ENCODE measurements at places on chromosomes 5 and 9. TPM values are rescaled to one million over a fixed set of nuclear protein-coding genes. Genes with fewer than 3 reads are reported as not detected.
A peak's percentile ranks its signal among the peaks of the same experiment; 100 is the strongest.

The MYMK gene
- total RNA-seq = not detected

The C5orf52 gene
- total RNA-seq = not detected

- H3K27ac ChIP-seq = no peak overlapping the region
- H3K4me1 ChIP-seq = no peaks in the 10 kb centered on the region
- H3K27me3 ChIP-seq = no peaks in the 10 kb centered on the region
- H3K4me3 ChIP-seq = no peak overlapping the region
- H3K36me3 ChIP-seq = no peaks in the 10 kb centered on the region
- no peak for DNase-seq
These were observed 143.4 kb downstream of the GDNF start for GRCh38 chr5:37696190-37697021.

GRCh38 chr9:14863402-14863801, 46.8 kb downstream of the FREM1 start:
- no peak for DNase-seq
- no peaks in the 10 kb centered on the region for H3K4me1 ChIP-seq
- no peak overlapping the region for H3K4me3 ChIP-seq
- H3K36me3 ChIP-seq = no peaks in the 10 kb centered on the region
- H3K27ac ChIP-seq = no peak overlapping the region
- no peaks in the 10 kb centered on the region for H3K27me3 ChIP-seq

- H3K36me3 ChIP-seq = no peaks in the 10 kb centered on the region
- no peak for DNase-seq
- no peak overlapping the region for H3K4me3 ChIP-seq
- no peaks in the 10 kb centered on the region for H3K4me1 ChIP-seq
These were observed 605.4 kb downstream of the TLE1 start for GRCh38 chr9:81083854-81084512.

GRCh38 chr9:7055171-7055903, 297.6 kb downstream of the KDM4C start:
- H3K4me3 ChIP-seq = no peak overlapping the region
- no peaks in the 10 kb centered on the region for H3K27me3 ChIP-seq
- no peaks in the 10 kb centered on the region for H3K4me1 ChIP-seq

DNA sequence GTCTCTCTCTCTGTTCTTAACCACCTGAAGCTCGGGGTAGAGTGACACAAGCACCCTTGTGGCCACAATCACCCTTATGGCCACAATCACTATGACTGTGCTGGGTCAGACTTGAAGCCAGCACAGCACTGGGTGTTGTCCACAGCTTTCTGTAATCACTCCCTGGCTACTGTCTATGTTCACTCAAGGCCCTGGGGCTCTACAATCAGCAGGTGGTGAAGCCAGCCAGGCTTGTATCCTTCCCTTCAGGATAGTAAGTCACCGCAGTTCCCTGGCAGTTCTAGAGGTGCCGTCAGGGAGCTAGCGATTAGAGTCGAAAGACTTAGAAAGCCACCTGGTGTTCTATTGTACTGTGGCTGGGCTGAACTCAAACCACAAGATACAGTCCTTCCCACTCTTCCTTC, 44.2 kb downstream of the GDA start:
- no peak for DNase-seq
- H3K36me3 ChIP-seq = no peaks in the 10 kb centered on the region
- no peak overlapping the region for H3K4me3 ChIP-seq
- H3K27me3 ChIP-seq = no peaks in the 10 kb centered on the region

GRCh38 chr5:136192526-136193321, at the start of gene SMIM32:
Gene SMIM32, minus strand, starts transcription at chr5:136193162. Its CDS starts 638 bp downstream, at chr5:136192524.
- H3K4me3 ChIP-seq = peak within 1 kb of the TSS; percentile 33
- H3K36me3 ChIP-seq = no peaks in the 10 kb centered on the region
- peaks cover 2% of the 10 kb centered on the region for H3K27me3 ChIP-seq

GRCh38 chr5:43891112-43891511, 288.1 kb downstream of the NNT start:
- H3K4me3 ChIP-seq = no peak overlapping the region
- no peaks in the 10 kb centered on the region for H3K4me1 ChIP-seq
- no peaks in the 10 kb centered on the region for H3K36me3 ChIP-seq

GRCh38 chr5:154284433-154284832, 93.9 kb downstream of the GALNT10 start:
- no peaks in the 10 kb centered on the region for H3K36me3 ChIP-seq
- H3K4me3 ChIP-seq = no peak overlapping the region
- no peak overlapping the region for H3K27ac ChIP-seq
- H3K4me1 ChIP-seq = peaks cover 16% of the 10 kb centered on the region
- no peak for DNase-seq

DNA sequence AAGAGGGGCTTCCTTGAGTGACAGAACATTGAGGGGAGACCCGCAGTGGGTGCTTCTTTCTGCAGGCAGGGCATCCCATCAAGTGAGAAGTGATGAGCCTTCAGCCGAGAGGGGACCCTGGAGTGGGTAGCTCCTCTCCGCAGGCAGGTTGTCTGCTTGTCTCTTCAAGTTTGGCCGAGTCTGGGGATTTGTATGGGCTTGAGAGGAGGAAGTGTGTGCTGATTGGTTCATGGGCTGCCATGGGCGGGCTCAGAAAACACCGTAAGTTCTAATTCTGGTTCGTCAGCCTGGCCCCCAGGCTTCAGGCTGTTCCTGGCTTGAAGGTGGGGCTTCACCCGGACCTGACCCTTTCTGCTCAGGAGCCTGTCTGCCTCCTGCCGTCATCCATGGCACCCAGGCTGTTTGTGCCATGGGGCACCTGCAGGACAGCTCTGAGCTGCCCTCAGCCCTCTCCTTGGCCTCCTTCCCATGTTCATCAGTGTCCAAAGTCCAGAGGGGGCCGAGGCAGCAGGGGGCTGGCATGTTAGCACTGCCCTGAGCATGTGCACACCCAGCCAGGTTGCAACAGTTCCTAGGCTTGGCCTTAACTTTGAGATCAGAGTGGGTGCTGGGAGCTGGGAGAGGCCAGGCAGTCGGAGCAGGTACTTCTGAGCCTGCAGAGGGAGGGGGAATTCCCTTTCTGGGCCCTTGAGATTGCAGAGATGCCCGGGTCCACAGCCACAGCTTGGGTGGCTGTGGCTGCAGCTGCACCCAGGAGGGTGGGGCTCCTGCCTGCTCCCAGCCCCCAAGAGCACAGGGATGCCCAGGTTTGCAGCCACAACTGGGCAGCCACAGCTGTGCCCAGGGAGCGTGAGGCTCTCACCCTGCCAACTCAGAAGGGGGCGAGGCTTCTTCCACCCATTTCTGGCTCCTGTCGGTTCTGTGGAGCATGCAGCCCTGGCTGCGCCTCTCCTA, 13.5 kb upstream of the DHFR start:
- H3K36me3 ChIP-seq = no peaks in the 10 kb centered on the region
- H3K27ac ChIP-seq = no peak overlapping the region
- H3K27me3 ChIP-seq = no peaks in the 10 kb centered on the region
- DNase-seq = no peak
- H3K4me3 ChIP-seq = no peak overlapping the region
- H3K4me1 ChIP-seq = no peaks in the 10 kb centered on the region

DNA sequence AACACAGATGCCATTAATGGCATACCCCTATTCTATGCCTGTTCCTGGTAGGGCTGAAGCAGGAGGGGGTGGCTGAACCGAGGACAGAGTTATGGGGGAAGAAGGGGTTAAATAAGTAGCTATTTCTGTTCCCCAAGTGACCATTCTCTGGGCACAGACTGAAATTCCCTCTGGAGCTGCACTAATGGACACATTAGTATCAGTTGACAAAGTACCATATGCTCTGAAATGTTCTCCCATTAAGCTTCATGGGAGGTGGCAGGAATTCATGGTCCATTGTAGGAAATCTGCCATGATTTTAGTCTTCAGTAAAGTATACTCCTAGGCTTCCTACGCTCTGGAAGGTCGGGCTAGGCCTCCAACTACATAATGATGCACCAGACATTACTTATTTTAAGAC, 10.5 kb upstream of the FRMPD1 start:
- no peak for DNase-seq
- H3K27ac ChIP-seq = no peak overlapping the region
- no peaks in the 10 kb centered on the region for H3K4me1 ChIP-seq
- H3K36me3 ChIP-seq = no peaks in the 10 kb centered on the region
- H3K4me3 ChIP-seq = no peak overlapping the region
- no peaks in the 10 kb centered on the region for H3K27me3 ChIP-seq

DNA sequence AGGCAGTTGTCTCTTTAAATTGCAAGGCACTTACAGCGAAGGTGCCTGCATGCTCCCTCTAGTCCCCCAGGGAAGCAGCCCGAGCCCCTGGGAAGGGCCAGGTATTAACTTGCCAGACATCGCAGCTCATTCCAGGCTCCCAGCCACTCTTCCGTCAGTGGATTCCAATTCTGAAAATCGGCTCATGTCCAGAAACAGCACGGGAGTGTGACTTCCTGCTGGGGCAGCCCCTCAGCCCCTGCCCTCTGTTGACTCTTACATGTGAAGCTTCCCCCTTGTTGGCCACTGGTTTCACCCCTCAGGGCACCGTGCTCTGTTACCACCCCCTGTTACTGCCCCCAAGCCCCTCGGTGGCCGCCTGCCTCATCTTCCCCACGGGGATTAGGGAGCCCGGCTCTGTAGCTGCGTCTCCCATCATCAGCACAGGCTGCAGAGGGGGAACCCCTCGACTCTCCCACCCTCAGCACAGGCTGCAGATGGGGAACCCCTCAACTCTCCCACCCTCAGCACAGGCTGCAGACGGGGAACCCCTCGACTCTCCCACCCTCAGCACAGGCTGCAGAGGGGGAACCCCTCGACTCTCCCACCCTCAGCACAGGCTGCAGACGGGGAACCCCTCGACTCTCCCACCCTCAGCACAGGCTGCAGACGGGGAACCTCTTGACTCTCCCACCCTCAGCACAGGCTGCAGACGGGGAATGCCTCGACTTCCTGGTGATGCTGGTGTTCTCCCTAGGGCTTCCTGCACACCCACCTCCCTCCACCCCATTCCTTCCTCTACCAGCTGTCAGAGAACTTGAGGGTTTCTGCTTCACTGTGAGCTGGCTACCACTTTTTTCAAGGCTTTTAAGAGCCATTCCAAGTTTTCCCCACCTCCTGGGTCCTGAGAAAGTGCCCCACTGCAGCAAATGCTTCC, 11.1 kb upstream of the CACNA1B start:
- H3K36me3 ChIP-seq = no peaks in the 10 kb centered on the region
- DNase-seq = no peak
- no peaks in the 10 kb centered on the region for H3K27me3 ChIP-seq
- no peak overlapping the region for H3K27ac ChIP-seq

- H3K4me1 ChIP-seq = no peaks in the 10 kb centered on the region
- H3K36me3 ChIP-seq = no peaks in the 10 kb centered on the region
- DNase-seq = no peak
- H3K27ac ChIP-seq = no peak overlapping the region
These were observed 99.4 kb upstream of the MVB12B start for GRCh38 chr9:126226991-126227936.

DNA sequence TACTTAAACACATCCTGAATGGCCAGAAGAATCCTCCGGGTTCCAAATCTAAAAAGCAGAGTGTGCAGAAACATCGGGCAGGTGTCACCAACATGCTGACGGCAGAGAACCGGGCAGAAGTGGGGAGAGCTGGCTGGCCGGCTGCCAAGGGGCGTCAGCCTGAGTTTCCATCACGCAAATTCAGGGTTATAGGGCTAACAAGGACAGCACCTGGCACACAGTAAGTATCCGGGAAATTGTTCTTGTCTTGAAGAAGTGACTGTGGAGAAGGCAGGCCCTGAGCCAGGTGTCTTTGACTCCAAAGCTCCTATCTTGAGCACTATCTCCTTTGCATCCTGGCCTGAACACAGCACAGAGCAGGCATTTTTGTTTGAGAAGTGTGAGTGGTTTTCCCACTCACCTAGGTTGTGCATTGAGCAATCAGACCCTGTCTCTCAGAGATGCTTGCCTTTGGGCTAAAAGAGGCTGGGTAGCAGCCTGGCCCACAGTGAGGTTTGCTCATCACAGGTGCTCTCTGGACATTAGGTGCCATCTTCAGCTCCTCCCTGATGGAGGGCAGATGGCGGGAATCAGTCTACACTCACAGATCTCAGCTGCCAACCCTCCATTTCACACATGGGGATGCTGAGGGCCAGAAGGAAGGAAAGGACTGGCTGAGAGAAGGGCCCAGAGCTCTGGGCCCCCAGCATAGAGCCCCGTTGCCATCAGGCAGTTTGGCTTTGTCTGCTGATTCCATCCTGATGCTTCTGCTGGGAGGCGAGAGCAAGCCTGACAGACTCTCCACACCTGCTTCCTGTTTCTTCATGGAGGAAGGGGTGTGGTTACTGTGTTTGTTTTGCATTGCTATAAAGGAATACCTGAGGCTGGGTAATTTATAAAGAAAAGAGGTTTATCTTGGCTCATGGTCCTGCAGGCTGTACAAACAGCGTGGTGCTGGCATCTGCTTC, 52.8 kb downstream of the WHRN start:
- no peak for DNase-seq
- H3K27ac ChIP-seq = no peak overlapping the region
- H3K36me3 ChIP-seq = no peaks in the 10 kb centered on the region
- no peaks in the 10 kb centered on the region for H3K27me3 ChIP-seq
- H3K4me3 ChIP-seq = no peak overlapping the region

GRCh38 chr5:148107608-148108007, 43.8 kb downstream of the SPINK5 start:
- H3K4me1 ChIP-seq = no peaks in the 10 kb centered on the region
- no peak overlapping the region for H3K4me3 ChIP-seq
- no peak overlapping the region for H3K27ac ChIP-seq
- no peaks in the 10 kb centered on the region for H3K27me3 ChIP-seq
- no peaks in the 10 kb centered on the region for H3K36me3 ChIP-seq
